ENCODE measurements at places on chromosomes 3 and 15.
A peak's percentile ranks its signal among the peaks of the same experiment; 100 is the strongest.

DNA sequence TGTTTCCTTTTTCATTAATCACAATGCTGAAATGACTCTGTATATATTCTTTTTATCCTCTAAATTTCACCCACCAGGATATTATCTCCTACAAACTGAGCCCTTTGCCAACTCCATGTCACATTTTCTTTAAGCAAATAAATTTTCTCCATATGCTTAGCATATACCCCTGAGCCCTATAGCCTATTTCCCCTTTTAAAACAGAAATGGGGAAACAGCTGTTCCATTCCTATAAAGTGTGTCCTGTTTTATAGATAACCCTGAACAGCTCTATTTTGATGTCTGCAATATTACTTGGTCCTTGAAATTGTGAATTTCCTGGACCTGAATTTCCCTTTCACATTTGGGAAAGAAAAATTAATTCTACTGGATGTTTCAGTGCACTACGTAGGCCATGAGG lies 15.6 kb upstream of the FILIP1L start:
- DNase-seq: no peak

GRCh38 chr15:29268706-29269484 lies 727 bp downstream of the NSMCE3 start:
- no peak for DNase-seq

GRCh38 chr15:51793521-51794305 lies 35.7 kb upstream of the TMOD3 start:
- DNase-seq: no peak

DNA sequence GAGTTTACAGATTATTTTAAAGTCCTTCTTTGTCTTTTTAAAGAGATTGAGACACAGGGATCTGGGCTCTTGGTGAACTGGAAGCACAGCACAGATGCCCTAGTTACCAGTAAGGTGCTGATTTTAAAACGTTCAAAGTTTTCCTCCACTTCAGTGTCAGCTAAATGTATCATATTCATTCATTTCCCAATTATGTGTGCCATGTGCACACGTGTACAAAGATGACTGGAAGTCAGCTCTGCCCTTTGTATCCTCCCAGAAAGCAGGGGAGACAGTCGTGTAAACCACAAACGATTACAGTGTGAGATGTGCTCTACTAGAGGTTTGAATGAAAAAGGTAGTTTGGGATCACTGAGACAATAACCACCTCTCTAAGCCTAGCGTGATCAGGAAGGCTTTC lies 730 bp downstream of the ZKSCAN7 start:
- DNase-seq: no peak

- no peak for DNase-seq
Measured at GRCh38 chr15:58932710-58933280, 684 bp downstream of the SLTM start.

GRCh38 chr3:123229145-123229544 lies 27.4 kb downstream of the SEC22A start:
- peak; percentile 0 for DNase-seq

All from immature natural killer cell (primary cell).